ENCODE measurements at places on chromosomes 12 and 14.
A peak's percentile ranks its signal among the peaks of the same experiment; 100 is the strongest.

- DNase-seq: no peak
Observed at GRCh38 chr12:69168363-69168762, 71.0 kb upstream of the CPSF6 start.

DNA sequence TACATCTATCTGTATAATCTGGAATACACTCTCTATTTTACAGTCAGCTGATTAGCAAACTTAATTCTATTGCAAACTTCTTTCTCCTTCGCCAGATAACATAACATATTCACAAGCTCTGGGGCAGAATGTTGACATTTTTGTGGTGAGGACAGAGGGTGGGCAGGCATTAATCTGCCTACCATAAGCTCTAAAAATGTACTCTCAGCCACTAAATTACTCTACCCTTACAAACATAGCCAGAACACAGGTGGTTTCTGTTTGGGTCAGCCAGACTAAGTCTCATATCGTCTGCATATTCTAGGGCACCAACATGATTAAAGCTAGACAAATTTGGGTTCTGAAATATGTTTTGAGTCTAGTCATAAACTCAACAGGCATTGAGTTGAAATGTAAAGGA, 90.1 kb downstream of the SLC6A15 start:
- no peak for DNase-seq

DNA sequence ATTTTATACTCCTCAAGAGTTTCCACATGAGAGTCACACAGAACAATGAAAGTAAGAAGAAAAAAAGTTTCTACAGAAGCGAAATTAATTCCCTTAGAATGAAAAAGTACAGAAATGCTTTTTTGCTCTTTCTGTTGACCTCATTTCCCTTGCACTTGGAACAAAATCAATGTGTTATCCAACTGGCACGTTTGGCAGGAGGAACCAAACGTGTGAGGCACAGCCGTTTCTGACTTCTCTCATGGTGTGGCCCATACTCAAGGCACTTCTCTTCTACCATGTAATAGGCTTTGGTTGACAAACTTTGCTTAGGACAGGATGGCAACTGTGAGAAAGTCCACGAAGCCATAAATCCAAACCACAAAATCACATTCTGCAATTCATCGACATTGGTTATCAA, 297.0 kb downstream of the FUT8 start:
- no peak for DNase-seq

GRCh38 chr14:77000340-77001270, 27.9 kb downstream of the IRF2BPL start:
- no peak for DNase-seq

DNA sequence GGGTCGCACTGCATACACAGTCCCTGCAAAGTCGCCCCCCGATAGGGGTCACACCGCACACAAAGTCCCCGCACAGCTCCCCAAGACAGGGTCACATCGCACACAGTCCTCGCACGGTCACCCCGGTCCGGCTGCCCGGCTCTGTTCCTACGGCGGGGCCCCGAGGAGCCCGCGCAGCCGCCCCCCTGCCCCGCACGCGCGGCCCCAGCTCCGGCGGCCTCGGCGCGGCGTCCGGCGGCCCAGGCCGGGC, 300 bp downstream of the SSH1 start:
- DNase-seq: no peak

DNA sequence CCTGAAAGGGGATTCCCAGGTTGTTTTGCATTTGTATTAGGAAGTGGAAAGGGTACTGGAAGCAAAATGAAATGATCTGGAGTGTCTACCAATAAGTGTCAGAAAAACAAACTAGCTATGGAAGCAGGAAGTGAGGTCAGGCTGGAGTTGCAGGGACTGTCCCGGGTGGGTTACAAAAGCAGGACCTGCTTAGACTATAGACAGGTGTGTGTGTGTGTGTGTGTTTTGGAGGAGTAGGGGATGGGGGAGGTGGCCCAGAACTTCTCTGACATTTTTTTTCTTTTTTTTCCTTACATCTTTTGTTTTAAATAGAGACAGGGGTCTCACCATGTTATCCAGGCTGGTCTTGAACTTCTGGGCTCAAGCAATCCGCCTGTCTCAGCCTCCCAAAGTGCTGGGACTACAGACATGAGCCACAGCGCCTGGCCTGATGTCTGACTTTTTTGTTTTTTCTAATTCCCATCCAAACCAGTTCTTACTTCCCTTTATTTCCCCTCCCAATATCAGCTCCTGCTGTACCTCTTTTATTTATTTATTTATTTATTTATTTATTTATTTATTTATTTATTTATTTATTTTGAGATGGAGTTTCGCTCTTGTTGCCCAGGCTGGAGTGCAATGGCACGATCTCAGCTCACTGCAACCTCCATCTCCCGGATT, 512 bp upstream of the RND1 start:
- no peak for DNase-seq

GRCh38 chr12:98799822-98800221, 154.7 kb downstream of the APAF1 start:
- no peak for DNase-seq

- no peak for DNase-seq
Observed at GRCh38 chr14:24456980-24457379, 14.4 kb upstream of the SDR39U1 start.

- no peak for DNase-seq
Observed at GRCh38 chr12:49507139-49507538, 31.7 kb upstream of the KCNH3 start.

GRCh38 chr14:81855007-81855406, 321.4 kb upstream of the SEL1L start:
- DNase-seq: no peak

GRCh38 chr14:51284241-51284640, 44.2 kb downstream of the TMX1 start:
- no peak for DNase-seq

GRCh38 chr12:6839482-6840201, 1.1 kb upstream of the GNB3 start:
- DNase-seq: no peak

GRCh38 chr14:105853907-105854599, 327.7 kb downstream of the TMEM121 start:
- DNase-seq: no peak

GRCh38 chr14:99687284-99688209, 3.4 kb downstream of the CYP46A1 start:
- peak; percentile 52 for DNase-seq

DNA sequence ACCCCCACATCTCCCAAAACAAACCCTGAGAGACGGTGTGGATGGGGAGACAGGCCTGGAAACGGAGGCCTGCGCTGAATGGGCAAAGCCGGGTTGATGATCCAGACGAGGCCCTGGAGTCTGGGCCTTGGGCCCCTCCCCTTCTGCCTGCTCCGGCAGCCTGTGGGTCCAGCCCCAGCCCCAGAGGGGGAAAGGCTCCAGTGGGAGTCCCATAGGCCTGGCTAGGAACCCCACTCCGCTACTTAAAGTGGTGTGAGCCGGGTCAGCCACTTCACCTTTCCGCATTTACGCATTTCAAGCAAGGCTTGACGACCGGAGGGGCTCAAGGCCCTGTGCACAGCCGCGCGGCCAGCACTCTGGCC, 695 bp upstream of the TNFAIP2 start:
- no peak for DNase-seq

- no peak for DNase-seq
Observed at GRCh38 chr12:86521870-86522269, 265.7 kb upstream of the MGAT4C start.

DNA sequence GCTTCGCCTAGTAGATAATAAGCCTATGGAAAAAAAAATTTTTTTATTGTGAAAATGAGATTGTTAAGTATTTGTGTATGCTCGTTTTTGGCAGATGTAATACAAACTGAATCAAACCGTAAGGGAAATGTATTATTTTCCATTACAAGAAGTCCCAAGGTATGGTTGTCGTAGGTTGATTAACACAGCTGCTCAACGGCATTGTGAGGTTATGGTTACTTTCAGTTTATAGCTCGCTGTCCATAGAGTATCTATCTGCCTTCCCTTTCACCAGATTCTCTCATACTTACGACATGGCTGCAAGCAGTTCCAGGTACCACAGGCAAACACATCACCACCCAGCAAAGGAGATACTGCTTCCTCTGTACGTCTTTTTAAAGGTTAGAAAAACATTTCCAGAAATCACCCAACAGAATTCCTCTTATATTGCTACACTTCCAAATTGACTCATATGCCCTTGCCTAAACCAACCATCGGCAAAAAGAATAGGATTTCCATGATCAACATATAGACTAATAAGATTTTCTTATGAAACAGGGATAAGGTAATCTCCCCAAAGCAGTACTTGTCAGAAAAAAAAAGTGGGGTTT, 338.6 kb downstream of the SYT1 start:
- DNase-seq: no peak

DNA sequence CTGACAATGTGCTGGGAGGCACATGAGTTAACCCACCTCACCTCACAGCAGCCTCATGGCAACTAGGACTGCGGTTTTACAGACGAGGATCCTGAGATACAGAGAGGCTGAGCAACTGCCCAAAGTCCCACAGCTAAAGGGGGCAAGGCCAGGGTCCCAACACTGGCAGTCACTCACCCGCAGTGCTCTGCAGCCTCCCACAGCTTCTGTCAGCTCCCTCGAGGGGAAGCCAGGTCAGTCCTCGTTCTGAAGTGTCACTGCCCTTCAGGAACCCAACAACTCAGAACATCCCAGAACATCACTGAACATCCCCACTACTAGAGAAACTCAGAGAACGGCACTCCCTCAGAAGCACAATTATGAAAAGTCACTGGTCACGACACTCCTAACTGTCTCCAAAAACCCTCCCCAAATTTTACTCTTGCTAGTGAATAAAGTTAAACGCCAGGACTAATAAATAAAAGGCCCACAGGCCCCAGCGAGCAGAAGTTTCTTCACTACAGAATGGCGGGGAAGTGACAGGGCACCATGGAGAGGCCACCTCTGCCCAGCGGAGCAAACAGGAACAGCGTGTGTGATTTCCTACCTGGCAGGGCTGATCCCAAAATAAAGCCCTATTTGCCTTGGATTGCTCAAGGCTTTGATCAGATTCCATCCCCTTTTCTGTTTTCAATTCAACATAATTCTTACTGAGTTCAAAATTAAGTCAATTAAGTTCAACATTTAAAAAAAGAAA, 75.1 kb downstream of the TTC7B start:
- no peak for DNase-seq

DNA sequence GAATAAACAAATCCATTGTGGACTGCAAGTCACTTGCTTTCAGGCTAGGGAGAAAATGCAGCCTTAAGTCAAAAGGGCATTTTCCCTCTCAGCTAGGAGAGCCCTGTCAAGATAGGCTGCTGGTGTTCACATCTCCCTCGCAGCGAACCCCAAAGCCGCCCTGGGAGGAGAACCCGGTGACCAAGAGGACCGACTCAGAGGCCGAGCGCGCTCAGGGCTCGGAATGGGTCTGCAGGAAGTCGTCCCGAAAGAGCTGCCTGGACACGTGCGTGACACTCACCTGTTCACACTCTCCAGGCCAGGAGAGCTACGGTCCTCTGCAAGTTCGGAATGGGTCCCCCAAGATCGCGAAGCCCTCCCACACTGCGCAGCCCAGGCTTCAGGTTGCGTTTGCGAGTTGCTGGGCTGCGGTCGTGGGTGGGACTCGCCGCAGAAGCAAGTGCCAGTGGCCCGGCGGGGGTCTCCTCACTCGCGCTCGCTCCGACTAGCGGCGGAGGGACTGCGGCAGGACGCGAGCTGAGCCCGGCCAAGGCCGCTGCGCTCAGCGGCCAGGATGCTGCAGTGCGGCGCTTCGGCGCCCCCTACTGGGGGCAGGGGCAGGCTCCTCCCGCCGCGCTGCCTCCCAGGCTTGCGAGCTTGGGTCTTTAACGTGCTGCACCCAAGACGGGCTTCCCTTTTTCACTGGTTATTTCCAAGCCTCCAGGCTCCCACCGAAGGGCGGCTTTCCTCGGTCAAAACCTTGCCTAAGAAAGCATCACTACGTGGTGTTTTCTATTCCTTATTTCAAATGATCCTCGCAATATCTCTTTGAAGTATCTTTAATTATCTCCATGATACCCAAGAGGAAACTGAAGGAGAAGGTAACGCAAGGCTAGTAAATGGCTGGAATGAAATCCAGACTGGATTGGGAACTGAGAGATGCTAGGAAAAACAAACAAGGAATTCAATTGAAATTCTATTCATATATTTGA, at the start of gene RERG:
Gene RERG, minus strand, starts transcription at position 503 of the 971 bp plus-strand sequence. CDS start 3,928 bp downstream, outside the sequence.
- peak; percentile 67 for DNase-seq

GRCh38 chr14:41986700-41987099, 380.0 kb downstream of the LRFN5 start:
- no peak for DNase-seq

- no peak for DNase-seq
Observed at GRCh38 chr14:44963044-44963528, 1.1 kb downstream of the TOGARAM1 start.

GRCh38 chr12:23834076-23834475, 115.4 kb downstream of the SOX5 start:
- DNase-seq: no peak

DNA sequence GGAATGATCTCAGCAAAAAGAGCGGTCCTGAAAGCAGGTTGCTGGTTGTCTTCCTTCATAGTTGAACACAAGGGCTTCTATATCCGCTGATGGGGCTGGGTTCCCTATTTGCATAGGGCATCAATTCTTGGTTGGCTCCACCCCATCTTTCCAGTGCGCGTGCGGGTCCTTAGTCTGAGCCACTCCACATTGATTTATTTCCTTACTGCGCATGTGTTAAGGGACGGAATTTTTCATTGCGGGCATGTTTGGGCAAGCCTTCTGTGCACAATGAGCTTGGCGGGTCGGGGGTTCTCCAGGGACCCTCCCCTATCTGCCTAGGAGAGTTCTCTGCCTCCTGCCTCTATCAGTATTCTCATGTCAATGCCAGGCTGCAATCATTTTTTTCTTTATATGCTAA, 21.2 kb upstream of the DLGAP5 start:
- DNase-seq: peak; percentile 11

DNA sequence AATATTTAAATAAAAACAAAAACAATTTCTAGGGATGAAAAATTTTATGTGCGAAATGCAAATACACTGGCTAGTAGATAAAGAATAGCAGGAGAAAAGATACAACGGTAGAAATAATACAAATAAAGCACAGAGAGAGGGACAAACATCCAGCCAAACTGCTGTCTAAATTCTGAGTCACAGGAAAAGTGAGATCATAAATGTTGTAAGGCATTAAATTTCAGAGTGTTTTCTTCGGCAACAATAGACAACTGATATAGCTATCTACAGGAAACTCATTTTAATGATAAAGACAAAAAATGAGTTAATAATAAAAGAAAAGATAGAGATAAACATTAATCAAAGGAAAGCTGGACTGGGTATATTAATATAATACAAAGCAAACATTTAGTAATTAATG, 122.2 kb downstream of the NTS start:
- DNase-seq: no peak

- no peak for DNase-seq
Observed at GRCh38 chr12:104493496-104493895, 36.7 kb downstream of the CHST11 start.

GRCh38 chr12:124392667-124393413, 97.9 kb downstream of the RFLNA start:
- DNase-seq: no peak

GRCh38 chr14:72600551-72601330, 293.2 kb downstream of the DPF3 start:
- no peak for DNase-seq

- no peak for DNase-seq
Observed at GRCh38 chr14:102717276-102717675, 60.0 kb upstream of the TRAF3 start.
